ENCODE measurements at places on chromosomes 2 and 18. TPM values are rescaled to one million over a fixed set of nuclear protein-coding genes. Genes with fewer than 3 reads are reported as not detected.

Gene CABYR
- total RNA-seq = not detected

Gene EMILIN1
- total RNA-seq = 17.4 TPM

Gene SKOR2
- total RNA-seq = not detected

Gene EML6
- total RNA-seq = 0.56 TPM

DNA sequence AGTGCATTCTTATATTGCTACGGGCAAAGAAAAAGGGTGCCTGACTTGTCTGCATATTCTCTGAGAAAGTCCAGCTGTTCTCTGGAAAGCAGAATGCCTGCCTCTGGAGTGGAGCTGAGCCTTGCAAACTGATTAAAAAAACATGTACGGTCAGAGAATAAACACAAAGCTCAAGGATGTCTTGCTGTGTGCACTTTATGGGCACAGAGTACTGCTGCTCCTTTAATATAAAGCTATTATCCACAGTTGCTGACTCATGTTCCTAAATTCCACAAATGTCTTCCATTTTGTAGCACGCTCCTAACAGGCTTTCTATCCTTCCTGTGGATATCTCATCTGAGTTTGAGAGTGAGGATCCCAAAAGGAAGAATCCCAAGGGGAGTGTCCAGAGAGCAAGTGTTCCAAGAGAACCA, 229.0 kb downstream of the MREG start:
- DNase-seq = no peak

- DNase-seq = no peak
These were observed 527.7 kb downstream of the TNS1 start for GRCh38 chr2:217475101-217475500.

DNA sequence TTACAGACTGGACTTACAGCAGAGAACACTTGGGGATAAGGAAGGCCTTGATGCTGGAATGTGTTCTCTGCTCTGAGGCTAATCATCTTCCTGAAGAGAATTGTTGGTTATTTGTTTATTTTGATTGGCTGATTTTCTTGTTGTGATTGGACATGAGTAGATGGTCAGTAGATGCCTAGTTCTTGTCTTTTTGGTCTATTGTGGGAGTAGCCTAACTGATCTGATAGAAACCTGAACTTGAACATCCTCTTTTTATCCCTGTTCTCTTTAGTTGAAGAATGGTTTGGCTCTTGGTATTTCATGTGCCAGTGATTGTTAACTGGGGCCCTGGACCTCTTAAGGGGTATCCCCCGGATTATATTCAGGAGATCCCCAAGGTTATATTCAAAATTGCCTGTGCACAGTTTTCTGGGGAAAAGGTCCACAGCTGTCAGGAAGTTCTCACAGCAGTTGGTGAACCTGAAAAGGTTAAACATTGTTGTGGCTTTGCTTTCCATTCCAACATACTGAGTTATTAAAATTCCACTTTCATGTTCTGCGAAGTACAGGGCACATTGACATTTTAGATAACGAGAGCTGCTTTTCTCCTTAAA, 13.6 kb downstream of the TWSG1 start:
- DNase-seq = no peak

DNA sequence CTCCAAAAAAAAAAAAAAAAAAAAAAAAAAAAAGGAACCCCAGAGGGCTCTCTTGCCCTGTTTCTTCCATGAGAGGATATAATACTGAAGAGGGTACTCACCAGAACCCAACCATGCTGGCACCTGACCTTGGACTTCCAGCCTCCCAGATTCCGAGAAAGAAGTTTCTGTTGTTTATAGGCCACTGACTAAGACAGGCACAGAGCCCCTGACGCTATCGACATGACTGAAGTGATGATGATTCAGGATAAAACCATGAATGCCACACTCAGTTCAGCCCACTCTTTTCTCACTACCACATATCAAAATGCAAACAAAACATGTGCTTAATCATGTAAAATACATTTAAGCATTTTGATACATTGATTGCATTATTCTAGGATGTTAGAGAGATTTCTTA, 66.1 kb upstream of the CDCA7 start:
- no peak for DNase-seq

GRCh38 chr2:225937625-225938187, 538.2 kb downstream of the NYAP2 start:
- no peak for DNase-seq

DNA sequence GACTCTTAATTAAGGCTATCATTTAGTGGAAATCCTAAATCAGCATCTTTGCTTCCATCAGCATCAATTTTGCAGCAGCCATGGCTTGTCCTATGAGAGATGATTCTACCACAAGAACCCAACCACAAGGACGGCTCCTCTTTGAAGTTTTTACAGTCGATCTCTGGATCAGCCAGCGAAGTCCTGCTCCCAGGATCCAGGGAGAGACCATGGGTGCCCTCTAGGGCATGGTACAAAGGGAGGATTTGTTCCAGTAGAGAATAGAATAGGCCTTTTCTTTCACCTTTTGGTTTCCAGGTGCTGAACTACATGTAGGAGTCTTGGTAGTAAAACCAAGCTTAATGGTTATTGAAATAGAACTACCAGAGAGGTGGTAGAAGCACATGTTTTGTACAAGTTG, 52.7 kb downstream of the TMEM200C start:
- no peak for DNase-seq

DNA sequence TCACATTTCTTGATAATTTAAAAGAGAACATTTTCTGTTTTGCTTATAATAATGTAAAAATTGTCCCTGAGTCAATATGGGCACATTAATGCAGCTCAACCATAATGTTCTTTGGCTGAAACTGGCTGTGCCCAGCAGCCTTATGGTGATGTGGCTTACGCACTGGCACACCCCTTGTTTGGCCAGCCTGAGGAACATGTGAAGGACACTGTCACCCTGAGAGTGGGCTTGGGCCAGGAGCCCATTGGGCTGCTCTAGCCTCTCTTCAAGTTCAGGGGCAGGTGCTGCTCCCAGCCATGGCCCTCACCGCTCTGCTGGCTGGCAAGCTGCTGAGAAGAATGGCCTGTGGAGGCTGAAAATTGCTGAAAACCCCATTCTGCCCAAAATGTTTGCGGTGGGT, 37.5 kb downstream of the MRPL33 start:
- DNase-seq = no peak

All from Right ventricle myocardium superior (tissue), 1 donor.